ENCODE measurements at places on chromosomes 7 and 10. TPM values are rescaled to one million over a fixed set of nuclear protein-coding genes. Genes with fewer than 3 reads are reported as not detected.

DNA sequence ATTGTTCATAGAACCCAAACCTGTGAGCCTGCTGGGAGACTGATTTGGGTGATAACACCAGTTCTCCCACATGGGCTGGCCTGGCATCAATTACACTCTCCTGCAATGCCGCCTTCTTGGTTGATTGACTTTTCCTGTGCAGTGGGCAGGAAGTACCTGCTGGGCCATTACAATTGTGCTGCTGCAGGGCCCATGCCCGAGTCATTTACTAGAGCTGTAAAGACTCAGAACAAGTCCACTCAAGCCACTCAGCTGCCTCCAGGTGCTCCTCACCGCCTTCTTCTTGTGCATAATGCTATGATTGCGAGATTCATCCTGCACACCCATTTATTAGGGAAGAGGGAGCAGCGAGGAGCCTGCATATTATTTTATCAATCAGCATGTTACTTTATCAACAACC lies 264.0 kb downstream of the TCERG1L start:
- H3K27me3 ChIP-seq: no peaks in the 10 kb centered on the region
- H3K4me1 ChIP-seq: no peaks in the 10 kb centered on the region
- no peak for DNase-seq
- H3K4me3 ChIP-seq: no peak overlapping the region

DNA sequence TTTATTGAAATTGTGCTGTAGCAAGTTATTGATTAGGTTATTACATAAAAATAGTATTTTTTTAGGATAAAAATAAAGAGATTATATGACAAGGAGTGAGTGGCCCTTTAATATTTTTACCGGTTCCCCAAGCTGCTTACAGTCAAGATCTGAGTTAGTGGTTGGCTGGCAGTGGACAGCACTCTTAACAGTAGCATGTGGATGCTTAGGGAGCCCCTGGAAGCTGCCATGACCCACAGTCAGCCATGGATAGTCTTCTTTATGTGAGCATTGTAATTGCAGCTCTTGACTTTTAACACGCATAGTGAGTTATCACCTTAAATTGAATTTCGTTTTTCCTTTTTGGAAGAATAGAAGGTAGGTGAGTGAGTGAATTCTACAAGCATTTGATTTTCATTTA lies 22.1 kb downstream of the RAB18 start:
- no peak overlapping the region for H3K4me3 ChIP-seq
- H3K4me1 ChIP-seq: no peaks in the 10 kb centered on the region
- H3K27me3 ChIP-seq: no peaks in the 10 kb centered on the region
- H3K36me3 ChIP-seq: no peaks in the 10 kb centered on the region
- DNase-seq: no peak

DNA sequence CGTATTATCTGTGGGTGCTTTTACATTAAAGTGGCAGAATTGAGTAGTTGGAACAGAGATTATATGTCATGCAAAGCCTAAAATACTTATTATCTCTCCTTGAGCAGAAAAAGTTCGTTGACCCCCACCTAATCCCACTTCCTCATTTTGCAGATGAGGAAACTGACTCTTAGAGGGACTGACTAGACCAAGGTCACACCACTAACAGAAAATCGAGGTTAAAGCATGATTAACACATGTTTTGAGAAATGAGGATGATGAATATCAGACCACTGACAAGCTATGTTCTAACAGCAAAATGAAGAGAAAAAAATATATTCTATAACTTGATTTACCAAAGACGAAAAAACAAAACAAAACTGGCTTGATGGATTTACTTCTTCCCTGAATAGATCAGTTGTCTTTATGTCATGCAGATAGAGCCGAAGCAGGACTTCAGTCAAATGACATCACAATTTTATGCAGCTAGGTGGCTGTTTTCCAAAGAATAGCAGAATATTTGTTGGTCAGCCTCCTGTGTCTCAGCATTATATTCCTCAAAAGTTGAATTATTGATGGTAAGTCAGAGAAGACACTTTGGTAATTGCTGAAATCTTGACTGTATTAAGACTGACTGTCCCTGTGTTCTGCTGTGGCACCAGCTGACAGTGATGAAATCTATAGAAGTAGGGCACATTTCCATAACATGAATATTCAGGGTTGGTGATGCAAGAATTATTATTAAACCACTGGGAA lies 24.2 kb upstream of the SMIM30 start:
- H3K4me1 ChIP-seq: no peaks in the 10 kb centered on the region
- H3K4me3 ChIP-seq: no peak overlapping the region
- H3K36me3 ChIP-seq: no peaks in the 10 kb centered on the region
- H3K27me3 ChIP-seq: no peaks in the 10 kb centered on the region
- DNase-seq: no peak

GRCh38 chr10:123069246-123069986 lies 60.6 kb downstream of the ACADSB start:
- H3K27me3 ChIP-seq: no peaks in the 10 kb centered on the region
- no peak for DNase-seq
- no peaks in the 10 kb centered on the region for H3K4me1 ChIP-seq
- H3K4me3 ChIP-seq: no peak overlapping the region

Gene LIPF
- not detected for total RNA-seq

All from right atrium auricular region (tissue), 2 donors.